Astrocyte of the cerebellum (primary cell): ENCODE measurements at places on chromosomes 6 and 20.
A peak's percentile ranks its signal among the peaks of the same experiment; 100 is the strongest.

DNA sequence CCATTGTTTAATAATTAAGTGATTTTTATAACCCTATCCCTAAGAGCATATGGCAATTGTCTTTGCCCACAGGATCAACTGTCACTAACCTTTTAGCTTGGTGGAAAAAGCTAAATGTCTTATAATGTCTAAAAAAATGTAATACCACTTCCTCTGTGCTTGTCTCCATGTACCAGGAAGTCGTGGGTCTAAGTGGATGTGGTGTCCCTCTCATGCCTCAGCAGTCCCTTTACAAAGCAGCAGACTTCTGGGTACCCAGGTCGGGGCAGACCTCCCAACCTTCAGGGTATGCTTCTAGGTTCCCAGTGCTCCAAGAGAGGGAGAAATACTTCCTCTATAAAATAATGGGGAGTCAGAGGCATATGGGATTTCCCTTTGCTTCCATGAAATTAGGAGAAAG, 74.7 kb downstream of the ZHX3 start:
- DNase-seq, result no peak

DNA sequence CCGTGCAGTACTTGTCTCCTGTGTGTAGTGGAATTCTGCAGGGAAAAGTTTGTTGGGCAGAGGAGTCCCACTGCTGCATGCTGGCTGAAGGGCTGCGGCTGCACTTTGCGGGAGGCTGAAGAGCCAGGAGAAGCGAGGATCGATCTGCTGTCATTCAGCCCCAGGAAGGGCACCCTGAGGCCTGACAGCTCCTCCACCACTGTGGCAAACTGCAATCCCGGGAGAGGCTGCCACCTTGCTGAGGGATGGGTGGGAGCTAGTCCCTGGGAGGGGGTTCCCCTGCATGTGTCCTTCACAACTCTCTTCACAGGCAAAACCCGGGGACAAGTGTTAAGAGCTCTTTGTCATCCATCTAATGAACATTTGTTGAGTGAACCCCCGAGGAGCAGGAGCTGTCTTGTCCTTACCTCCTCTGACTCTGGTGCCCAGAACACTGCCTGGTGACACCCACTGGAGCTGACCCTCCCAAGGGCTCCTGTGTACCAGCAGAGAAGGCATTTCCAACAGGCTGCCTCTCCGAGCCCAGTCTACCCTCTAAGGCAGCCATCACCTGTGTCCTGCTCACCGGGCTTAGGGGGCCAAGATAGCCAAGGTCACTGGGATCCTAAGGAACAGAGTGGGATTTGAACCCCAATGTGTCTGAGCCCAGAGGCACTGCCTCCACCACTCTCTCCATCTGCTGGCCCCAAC, 17.7 kb downstream of the PCK1 start:
- no peak for DNase-seq

GRCh38 chr6:70599187-70599586, 32.5 kb downstream of the SDHAF4 start:
- no peak for DNase-seq

- DNase-seq, result no peak
These were observed 308.6 kb upstream of the ZFP64 start for GRCh38 chr20:52500157-52500556.

DNA sequence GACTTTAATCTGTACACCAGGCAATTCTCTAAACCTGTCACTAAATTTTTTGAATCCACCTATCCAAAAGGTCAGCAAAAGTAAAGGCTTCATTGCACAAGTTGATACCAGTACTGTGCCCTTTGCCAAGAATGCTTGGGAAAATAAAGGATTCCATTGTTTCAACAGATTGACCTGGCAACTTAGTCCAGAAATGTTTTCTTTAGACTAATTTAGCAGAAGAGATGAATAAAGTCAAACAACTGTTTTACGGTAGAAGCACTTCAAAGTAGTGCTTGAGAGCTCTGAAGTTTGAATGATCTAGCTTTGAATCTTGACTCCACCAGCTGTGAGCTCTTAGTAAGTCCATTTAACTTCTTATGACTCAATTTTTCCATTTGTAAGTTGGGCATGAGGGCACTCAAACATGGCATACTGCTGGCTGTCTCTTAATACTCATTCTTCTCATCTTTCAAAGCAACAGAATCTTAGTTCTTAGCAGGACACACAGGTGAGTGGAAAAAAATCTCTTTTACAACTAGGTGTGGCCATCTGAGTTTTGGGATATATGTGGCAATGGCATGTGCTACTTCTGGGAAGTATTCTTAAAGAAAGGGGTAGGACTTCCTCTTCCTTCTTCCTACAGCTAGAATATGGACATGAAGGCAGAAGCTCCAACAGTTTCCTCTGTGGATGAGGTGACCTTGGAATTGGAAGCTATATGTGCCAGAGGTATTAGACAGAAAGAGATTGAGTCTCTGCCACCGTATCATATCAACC, 55.9 kb upstream of the LOC128125822 start:
- no peak for DNase-seq

DNA sequence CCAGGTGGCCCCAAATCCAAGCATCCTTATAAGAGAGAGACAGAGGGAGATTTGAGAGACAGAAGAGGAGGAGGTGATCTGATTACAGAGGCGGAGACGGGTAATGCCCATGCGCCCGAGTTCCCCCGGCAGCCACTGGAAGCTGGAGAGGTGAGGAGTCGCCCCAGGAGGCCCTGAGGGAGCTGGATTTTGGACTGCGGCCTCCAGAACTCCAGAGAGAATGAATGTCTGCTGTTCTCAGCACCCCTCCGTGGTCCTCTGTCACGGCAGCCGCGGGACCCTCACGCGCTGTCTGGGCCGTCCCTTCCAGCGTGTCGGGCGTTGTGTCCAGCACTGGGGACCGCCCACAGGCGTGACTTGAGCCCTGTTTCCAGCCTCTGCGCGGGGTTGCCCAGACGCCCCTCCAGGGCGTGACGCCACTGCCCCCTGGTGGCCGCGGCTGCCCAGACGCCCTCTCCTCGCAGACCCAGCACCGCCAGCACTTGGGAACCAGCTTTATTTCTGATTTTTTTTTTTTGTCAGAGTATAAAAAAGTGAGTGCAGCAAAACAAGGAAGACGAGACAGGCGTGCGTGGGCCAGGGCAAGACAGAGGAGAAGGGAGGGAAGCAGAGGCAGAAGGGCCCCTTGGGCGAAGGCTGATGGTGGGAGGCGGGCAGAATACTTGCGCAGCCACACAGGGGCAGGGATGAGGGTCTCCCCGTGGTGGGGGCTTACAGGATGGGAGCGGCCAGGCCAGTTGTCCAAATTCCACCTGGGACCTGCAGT, 4.1 kb upstream of the ZNF512B start:
- DNase-seq, result no peak

GRCh38 chr20:11891776-11892545, 25.7 kb upstream of the BTBD3 start:
- DNase-seq, result peak; percentile 22

GRCh38 chr6:131029626-131030297, 33.3 kb downstream of the EPB41L2 start:
- DNase-seq, result peak; percentile 22

GRCh38 chr20:16479666-16480065, 93.6 kb downstream of the KIF16B start:
- DNase-seq, result no peak

- no peak for DNase-seq
These were observed 90.1 kb upstream of the SLC22A16 start for GRCh38 chr6:110566346-110567125.

- DNase-seq, result no peak
These were observed 401.2 kb upstream of the MANEA start for GRCh38 chr6:95175927-95176675.

DNA sequence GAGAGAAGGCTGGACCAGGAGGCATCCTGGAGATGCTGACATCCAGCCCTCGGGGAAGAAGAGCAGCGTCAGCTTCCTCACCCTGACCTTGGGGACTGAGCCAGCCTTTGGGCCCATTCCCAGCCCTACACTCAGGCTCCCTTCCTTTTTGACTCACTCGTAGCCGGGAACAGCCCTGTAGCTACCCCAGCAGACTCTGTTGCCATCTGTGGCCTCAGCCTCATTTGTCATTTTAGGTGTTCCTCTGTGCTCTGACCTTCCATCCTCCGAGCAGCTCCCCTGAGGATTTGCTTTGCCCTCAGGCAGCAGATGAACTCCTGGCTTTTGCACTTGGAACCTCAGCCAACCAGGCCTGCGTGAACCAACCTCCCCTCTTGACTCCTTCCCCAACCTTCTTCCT, 67.5 kb downstream of the ELOVL2 start:
- DNase-seq, result no peak

- DNase-seq, result no peak
These were observed 295.2 kb downstream of the EPHA7 start for GRCh38 chr6:93124006-93124632.

GRCh38 chr6:113820761-113821160, 36.4 kb upstream of the MARCKS start:
- DNase-seq, result no peak

DNA sequence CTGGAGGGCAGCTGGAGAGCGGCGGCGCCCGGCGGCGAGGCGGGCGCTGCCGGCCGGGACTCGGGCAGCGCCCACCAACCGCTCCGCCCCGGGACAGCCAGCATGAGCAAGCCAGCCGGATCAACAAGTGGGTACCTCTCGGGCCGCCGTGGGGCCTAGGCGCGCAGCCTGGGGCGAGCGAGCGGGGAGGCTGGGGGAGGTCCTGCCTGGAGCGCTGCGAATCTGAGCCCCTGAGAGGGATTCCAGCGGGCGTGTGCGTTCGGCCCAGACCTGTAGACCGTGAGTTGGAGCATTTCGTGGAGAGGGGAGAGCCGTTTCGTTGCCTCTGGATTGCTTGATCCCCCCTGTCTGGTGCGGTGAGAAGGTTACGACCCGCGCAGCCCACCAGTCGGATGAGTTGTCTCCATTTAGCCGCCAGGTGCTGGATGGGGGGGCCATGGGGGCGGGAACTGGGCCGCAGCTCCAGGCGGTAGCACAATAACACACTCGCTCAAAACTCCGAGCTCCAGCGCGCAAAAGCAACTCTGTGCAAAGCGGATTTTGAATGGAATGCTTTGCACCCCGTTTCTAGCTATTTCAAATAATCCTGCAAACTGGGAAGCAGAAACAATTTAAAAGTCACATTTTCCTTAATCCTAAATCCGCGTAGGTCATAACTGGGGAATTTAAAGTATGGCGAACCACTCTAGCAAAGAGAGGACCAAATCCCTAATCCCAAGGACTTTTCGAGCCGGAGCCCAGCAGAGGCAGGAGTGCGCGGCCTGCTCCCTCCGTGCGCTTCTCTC, 1.0 kb downstream of the NR2E1 start:
- DNase-seq, result no peak
